Activated naive CD4-positive, alpha-beta T cell treated with anti-CD3 and anti-CD28 coated beads, Interleukin-2, amount 10 ng/mL, durations not matched to agents 7 days and 5 days (primary cell): ENCODE measurements at places on chromosomes 16 and 17.

DNA sequence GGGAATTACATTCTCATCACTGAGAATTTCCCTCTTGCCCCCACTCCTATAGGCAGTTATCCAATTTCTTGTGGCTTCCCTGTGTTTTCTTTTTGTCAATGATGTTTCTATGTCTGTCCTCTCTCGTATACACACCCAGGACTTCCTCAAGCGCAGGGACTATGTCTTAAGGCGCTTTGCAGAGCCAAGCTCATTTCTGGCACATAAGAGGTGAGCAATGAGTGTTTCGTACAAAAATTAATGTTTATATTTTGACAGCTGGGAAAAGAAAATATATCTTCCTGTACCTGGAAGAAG is 947 bp downstream of the DDX42 start:
- DNase-seq = peak; percentile 31

GRCh38 chr17:80032614-80033171 is 3.0 kb downstream of the TBC1D16 start:
- DNase-seq = no peak

GRCh38 chr16:19636436-19637267 is 81.1 kb downstream of the VPS35L start:
- no peak for DNase-seq

DNA sequence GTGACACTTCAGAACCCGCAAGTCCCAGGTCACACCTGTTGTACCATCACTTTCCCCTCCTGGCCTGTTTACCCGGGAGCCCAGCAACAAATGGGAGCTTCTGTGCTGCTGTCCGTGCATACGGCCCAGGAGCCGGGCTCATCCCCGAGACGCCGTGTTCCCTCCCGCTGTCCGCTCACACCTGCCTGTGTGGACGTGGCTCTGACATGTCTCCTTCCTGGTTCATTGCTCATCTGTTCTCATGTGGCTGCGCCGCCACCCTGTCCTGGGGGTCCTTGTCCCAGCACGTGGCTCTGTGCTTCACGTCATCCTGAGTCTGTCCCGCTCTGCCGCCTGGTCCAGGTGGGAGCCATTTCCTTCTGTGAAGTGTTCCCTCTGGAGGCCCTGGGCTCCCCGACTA is 37.9 kb downstream of the TBCD start:
- DNase-seq = no peak

DNA sequence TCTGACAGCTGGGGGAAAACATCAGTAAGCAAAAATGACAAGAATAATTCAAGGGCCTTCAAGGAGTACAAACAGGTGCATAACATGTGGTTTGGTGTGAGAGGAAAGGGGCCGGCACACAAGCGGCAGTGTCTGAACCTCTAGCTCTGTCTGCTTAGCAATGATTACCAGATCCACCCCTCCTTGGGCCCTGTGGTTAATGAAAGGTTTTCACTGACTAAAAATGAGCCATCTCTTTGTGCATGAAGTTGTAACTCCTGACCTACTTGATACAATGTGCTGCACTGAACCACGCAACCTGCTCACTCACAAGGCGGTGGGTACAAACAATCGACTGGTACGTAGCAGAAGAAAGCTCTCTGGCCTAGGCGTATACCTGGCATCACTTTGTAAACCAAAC is 15.1 kb downstream of the FAM117A start:
- DNase-seq = peak; percentile 69

- no peak for DNase-seq
These were observed 143.2 kb downstream of the IRX5 start for GRCh38 chr16:55073830-55074229.
